Activated CD8-positive, alpha-beta memory T cell treated with anti-CD3 and anti-CD28 coated beads for 4 hours (primary cell): ENCODE measurements at places on chromosomes 11 and 22.

DNA sequence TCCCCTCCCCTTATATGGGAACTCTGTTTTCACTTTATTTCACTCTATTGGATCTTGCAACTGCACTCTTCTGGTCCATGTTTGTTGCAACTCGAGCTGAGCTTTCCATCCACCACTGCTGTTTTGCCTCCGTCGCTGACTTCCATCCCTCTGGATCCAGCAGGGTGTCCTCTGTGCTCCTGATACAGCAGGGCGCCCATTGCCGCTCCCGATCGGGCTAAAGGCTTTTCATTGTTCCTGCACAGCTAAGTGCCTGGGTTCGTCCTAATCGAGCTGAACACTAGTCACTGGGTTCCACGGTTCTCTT, 11.1 kb upstream of the CCDC117 start:
- DNase-seq: no peak

- no peak for DNase-seq
Observed at GRCh38 chr22:30876915-30877553, 91.5 kb downstream of the MORC2 start.

DNA sequence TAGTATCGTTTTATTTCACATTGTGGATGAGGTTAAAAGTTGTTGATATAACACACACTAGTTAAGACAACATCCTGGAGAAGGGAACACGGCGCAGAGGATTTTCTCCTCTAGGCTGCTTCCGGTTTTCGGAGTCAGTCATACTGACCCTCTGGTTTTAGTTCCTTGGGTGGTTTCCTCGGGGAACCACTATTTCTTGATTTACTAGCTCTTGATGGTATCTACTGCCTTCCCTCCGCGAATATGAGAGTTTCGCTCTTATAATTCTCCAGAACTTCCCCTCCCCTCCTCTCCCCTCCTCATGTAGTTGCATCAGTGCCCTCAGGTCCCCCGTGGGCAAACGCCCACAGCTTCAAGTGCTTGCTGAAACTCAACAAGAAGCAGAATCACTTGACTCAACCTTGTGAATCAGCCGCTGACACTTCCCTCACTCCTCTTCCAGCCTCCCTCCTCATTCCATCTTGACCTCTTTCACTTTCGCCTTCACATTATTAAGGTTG, 15.9 kb upstream of the APOBEC3A start:
- DNase-seq: peak; percentile 66

- no peak for DNase-seq
Observed at GRCh38 chr22:49163258-49163959, 664.3 kb downstream of the BRD1 start.

- DNase-seq: no peak
Observed at GRCh38 chr11:13134066-13134465, 125.0 kb downstream of the RASSF10 start.

DNA sequence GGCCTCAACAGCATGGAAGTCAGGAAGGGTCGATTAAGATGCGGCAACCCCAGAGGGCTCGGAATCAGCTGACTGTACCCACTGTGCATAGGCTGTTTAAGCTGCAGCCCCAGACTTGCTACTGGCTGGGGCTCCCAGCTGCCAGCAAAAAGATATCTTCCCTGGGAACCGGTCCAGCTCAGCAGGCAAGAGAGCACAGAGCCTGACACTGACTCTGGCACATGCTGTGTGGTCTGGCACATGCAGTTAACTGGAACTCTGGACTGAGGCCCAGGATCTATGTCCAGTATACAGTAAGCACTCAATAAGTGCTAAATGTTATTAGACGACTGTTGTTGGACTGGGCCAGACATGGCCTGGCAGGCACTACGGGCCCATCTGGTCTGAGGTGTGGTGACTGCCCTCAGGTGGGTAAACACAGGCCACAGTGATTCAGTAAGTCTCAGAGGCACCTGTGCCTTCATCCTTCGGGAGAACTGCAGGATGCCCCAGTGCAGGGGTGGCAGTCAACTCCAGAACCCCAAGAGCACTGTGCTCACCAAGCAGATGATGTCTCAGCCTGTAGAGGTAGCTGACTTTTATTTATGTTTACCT, 87.6 kb downstream of the LARGE1 start:
- DNase-seq: no peak

GRCh38 chr11:131593301-131593700, 222.9 kb downstream of the NTM start:
- DNase-seq: no peak

DNA sequence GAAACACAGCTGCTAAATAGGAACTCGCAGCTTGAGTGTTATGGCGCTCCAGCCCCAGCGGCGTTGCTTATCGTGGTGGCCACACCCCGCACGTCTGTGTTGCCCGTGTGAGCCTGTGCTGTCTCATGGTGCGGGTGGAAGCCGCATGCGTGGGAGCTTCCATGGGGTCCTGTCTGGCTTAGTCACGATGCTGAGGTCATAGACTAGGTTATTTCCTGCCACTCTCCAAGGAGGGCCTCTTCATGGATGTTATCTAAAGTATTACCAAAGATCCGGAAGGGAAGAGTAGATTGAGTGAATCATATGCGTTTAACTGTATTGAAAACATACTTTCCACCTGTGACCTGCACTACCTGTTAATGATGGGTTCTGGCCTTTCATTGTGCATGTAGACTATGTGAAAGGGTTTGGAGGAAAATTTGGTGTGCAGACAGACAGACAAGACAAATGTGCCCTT, 21.7 kb downstream of the CTTN start:
- no peak for DNase-seq

GRCh38 chr11:48172818-48173609, 43.6 kb upstream of the OR4B1 start:
- DNase-seq: peak; percentile 23

DNA sequence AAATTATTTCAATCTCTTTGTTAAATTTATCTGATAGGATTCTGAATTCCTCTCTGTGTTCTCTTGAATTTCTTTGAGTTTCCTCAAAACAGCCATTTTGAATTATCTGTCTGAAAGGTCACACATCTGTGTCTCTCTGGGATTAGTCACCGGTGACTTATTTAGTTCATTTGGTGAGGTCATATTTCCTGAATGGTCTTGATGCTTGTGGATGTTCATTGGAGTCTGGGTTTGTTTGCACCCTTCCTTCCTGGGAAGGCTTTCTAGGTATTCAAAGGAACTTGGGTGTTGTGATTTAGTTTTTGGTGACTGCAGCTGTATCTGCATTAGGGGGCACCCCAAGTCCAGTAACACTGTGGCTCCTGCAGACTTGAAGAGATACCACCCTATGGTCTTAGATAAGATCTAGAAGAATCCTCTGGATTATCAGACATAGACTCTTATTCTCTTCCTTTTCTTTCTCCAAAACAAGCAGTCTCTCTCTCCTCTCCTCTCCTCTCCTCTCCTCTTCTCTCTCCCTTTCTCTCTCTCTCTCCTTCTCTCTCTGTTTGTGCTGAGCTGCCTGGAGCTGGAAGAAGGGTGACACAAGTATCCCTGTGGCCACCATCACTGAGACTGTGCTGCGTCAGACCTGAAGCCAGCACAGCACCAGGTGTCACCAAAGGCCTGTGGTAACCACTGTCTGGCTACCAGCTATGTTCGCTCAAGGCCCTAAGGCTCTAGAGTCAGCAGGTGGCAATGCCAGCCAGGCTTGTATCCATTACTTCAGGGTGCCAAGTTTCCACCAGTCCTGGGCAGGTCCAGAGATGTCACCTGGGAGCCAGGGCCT, 3.3 kb upstream of the HEPN1 start:
- no peak for DNase-seq

DNA sequence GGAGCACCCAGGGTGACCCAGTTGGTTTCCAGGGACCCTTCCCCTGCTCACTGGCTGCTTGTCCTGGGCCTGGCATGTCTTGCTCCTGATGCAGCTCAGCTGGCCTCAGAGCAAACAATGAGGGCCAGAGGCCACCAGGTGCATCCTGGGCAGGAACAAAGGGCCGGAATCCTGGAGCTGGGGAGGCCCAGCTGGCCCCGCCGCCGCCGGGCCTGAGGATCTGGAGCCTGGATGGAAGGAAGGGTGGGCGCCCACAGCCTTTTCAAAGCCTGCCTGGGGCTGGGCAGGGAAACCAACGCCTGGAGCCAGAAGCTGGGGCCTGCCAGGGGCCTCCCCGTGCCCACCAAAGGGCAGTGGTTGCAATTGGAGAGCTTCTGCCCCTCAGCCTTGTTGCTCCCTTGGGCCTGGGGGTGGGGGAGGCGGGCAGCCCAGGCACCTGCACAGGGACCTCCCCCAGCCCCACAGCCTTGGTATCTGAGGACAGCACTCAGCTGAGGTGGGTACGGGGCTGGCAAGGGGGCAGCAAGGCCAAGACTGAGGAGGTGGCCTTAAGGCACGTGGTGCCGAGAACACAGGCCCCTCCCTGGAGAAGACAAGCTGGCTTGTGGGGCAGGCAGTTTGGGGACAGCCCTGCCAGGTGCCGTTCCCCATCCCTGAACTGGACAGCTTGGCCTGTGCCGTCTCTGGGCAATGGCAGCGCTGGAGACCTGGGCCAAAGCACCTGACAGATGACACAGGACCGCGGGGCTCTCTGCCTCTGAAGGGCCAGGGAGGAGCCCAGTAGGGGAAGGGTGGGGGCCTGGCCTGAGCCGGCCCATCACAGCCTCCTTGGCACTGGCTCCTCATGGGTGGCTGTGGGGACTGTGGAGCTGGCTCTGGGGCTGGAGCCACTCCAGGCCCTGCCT, 7.1 kb upstream of the ADORA2A start:
- DNase-seq: no peak

DNA sequence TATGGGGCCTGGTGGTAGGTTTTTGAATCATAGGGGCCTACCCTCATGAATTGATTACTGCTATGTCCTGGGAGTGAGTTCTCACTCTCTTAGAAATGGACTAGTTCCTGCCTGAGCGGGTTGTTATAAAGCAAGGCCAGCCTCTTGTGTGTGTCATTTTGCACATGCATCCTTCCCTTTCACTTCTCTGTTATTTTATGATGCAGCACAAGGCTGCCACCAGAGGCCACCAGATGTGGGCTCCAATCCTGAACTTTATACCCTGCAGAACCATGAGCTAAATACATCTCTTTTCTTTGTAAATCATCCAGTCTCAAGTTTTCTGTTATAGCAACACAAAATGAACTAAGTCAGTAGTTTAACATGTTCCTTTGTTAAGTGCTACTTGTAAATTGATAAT, 251.4 kb downstream of the BLID start:
- DNase-seq: no peak
